Calu3 (cell line): ENCODE measurements at places on chromosomes 1 and 21. TPM values are rescaled to one million over a fixed set of nuclear protein-coding genes. Genes with fewer than 3 reads are reported as not detected.

DNA sequence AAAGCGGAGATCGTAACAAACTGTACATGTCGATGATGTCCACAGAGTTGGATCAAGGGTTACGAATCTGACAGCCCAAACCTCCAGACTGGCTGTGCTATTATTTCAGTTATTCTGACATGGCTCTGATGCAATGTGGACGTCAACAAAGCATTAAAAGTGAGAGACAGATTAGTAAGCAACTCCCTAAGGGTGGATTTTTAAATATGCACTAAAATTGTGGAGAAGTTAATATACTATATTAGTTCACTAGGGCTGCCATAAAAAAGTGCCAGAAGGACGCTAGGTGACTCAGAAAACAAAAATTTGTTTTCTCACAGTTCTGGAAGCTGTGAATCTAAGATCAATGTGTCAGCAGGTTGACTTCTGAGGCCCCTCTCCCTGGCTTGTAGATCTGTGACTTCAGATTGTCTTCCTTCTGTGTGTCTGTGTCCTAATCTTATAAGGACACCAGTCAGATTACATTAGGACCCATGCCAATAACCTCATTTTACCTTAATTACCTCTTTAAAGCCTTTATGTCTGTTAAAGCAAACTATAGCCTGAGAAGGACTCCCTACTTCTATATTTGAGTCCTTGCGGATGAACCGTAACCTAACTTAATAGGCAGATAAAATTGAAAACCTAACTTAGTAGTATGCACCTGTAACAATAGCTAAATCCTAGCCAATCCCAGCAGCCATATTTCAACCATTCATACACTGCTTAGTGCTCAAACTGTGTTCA is 66.0 kb upstream of the BACH1 start:
- H3K27ac ChIP-seq, result no peak overlapping the region
- DNase-seq, result no peak

TRIM58 gene
- not detected in 2 replicates for total RNA-seq

GRCh38 chr1:17117451-17118265 is 1.6 kb downstream of the PADI2 start:
- no peak for DNase-seq
- H3K27me3 ChIP-seq, result peaks cover 36% of the 10 kb centered on the region
- no peak overlapping the region for H3K4me3 ChIP-seq
- H3K36me3 ChIP-seq, result no peaks in the 10 kb centered on the region

RUNX3 gene
- total RNA-seq, result 0.28 and 1.3 TPM in 2 replicates

DNA sequence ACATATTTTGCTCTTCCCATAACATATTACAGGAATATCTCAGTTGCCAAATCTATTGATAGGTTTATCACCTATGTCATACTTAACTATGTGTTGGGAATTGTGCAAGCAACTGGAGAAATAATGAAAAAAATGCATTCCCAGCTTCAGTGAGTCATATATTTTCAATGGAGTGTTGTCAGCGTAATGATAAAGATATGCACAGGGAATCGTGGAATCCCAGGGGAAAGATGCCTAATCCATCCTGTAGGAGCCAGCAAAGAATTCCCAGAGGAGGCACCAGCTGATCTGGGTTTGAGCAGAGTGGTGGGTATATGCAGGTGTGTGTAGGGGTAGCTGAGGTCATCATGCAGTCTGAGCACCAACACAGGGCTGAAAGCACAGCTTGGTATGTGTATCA is 213.3 kb upstream of the DAB1 start:
- no peak overlapping the region for H3K27ac ChIP-seq
- H3K4me3 ChIP-seq, result no peak overlapping the region
- H3K27me3 ChIP-seq, result no peaks in the 10 kb centered on the region
- no peaks in the 10 kb centered on the region for H3K4me1 ChIP-seq
- no peak for DNase-seq

NTMT2 gene
- not detected in 2 replicates for total RNA-seq

GRCh38 chr21:17542371-17543011 is 29.6 kb downstream of the CXADR start:
- H3K27me3 ChIP-seq, result no peaks in the 10 kb centered on the region
- no peak for DNase-seq
- H3K27ac ChIP-seq, result no peak overlapping the region

- no peak for DNase-seq
- H3K36me3 ChIP-seq, result peaks cover 3% of the 10 kb centered on the region
- H3K27ac ChIP-seq, result no peak overlapping the region
Measured at GRCh38 chr1:35536556-35537162, 20.5 kb downstream of the KIAA0319L start.

DNA sequence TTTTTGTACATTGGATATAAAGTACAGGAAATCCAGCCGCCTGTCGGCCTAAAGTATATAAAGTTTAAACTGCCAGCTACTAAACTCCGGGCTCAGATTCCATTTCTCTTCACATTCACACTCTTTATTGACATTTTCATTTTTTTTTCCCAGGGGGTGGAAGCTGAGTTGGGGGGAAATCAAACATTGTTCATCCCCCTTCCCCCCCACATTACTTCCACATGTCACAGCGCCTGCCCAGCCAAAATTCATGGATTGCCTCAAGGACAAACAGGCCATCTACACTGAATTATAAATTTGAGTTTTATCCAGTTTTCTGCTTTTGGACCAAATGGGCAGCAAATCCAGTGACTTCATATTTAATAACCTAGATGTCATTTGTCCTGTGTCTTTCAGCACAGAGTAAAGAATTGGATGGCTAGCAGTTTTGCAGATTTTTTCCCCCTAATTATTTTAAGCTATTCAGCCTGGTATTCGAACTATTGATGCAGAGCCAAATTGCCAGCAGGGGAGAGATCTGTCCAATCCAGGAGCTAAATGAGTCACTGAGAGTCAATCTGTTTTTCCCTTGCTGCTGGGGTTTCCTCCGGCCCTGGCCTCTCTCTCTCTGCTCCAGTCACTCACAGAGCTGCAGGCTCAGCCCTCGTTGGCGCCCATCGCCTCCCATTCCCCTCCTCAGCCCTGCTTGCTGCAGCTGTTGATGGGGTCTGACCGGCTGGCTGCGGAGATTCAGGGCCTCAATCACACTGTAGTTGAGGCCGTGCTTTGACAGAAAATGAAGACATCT is 98.0 kb downstream of the LMO4 start:
- no peak for DNase-seq
- no peaks in the 10 kb centered on the region for H3K27me3 ChIP-seq
